ENCODE measurements at places on chromosomes 5 and 9.

- DNase-seq = no peak
Observed at GRCh38 chr5:154275566-154275965, 85.0 kb downstream of the GALNT10 start.

GRCh38 chr9:79369676-79370075 lies 202.1 kb upstream of the TLE4 start:
- no peak for DNase-seq

- DNase-seq = peak; percentile 95
Observed at GRCh38 chr5:159928122-159928909, 12.0 kb downstream of the ADRA1B start.

DNA sequence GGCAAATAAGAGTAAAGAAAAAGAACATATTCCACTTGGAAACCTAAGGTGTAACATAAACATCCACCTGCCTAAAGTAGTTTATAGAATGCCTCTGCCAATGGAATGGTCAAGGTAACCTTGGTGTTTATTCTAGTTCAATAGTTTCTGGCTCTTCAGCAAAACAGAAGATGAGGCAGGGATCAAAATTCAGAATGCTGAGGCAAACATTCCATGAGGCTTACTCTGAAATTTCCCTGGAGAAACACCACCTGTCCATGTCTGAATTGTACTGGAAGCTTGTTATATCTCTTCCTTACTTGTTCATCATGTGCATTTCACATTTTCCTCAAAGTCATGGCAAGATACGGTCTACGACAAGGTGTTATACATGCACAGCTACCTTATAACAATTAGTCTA lies 1862.4 kb upstream of the ACO1 start:
- DNase-seq = no peak

Measured in GM23248 (cell line).